ENCODE measurements at places on chromosomes 3 and 15.

DNA sequence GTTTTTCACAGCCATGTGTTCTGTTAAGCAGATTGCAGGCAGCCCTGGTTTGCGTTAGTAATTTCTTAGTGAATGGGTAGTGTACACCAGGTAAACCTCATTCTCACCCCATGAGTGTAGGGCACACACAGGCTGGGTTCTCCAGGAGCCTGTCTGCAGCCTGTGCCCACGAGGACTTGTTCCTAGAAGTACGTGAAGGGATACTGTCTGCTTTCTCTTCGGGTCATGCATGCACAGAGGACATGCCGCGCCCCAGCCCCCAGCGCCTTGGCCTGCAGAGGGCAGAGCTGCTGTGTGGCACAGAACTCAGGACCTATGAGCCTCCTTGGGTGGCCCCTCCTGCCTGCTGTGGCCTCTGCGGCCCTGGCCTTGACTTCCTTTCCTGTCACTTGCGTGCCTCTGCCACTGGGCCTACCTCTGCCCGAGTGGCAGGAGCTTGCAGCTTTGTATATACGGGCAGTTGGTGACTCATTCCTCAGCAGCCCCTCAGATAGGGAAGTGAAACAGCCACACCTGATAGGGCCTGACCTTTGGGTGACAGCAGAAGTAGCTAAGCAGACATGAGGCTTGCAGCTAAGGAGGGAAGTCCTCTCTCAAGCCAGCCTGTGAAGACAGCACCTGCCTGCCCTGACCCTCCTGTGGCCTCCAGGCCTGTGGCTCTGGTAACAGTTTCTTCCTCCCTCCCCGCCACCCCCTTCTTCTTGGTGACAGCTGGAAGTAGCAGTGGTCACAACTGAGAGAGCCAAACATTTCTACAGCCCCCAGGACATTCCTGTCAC, 19.5 kb downstream of the PPCDC start:
- peak; percentile 73 for DNase-seq

DNA sequence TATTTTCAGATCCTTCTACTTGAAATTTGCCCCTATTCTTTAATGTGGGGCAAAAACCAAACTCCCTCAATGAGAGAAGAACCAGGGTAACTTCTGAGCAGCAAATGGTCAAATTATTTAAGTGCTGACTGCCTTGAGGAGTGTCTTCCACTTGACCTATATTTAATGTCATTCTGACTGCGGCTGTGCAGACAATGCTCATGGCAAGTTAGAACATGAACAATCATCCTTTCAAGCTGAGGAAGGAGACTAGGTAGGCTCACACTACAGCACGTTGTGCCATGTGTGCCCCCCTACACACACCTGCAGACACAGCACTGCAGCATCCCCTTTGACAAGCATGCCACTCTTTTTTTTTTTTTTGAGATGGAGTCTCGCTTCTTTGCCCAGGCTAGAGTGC, 98.2 kb downstream of the OSBPL10 start:
- DNase-seq, result no peak

- no peak for DNase-seq
Observed at GRCh38 chr3:169662843-169663160, 710 bp downstream of the MECOM start.

DNA sequence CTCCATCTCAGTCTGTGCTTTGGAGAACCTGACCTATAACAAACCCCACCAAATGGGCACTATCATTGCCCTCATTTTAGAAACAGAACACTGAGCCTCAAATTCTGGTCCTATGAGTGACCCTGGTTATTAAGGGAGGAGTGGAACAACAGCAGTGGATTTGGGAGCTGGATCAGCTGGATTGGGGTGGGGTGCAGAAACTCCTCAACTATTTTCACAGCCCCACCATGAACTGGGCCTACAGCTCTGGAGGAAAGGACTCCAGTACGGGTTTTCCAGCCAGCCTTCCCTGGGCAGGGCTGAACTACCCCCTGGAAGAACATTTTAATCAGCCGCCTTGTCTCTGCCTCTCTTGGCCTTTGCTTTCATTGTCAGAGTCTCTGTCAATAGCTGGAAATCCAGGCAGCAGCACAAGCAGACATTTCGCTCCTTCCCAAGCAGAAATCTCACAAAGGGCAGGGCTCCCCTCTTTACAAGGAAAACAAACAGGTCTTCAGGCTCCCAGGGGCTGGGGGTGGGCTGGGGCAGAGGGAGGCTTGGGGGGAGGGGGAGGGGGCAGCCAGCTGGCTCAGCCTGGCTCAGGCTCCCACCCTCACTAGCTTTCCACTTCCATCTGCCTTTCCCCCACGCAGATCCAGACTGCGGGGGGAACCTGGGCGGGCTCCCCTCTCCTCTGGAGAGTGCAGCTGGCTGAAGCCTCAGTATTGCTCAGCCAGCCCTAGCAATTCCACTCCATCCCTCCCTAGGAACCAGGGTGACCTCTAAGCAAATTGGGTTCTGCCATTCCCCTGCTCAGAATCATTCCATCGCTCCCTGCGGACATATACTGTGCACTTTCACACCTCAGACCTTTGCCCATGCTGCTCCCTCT, 13.7 kb upstream of the TLE3 start:
- peak; percentile 92 for DNase-seq

- DNase-seq, result peak; percentile 83
Observed at GRCh38 chr3:69231929-69232440, 109.6 kb upstream of the LMOD3 start.

All from ELF-1 (cell line).